ENCODE measurements at places on chromosomes 13 and 19.
A peak's percentile ranks its signal among the peaks of the same experiment; 100 is the strongest.

GRCh38 chr19:40616941-40617340 lies 15.8 kb downstream of the LTBP4 start:
- DNase-seq, result no peak

DNA sequence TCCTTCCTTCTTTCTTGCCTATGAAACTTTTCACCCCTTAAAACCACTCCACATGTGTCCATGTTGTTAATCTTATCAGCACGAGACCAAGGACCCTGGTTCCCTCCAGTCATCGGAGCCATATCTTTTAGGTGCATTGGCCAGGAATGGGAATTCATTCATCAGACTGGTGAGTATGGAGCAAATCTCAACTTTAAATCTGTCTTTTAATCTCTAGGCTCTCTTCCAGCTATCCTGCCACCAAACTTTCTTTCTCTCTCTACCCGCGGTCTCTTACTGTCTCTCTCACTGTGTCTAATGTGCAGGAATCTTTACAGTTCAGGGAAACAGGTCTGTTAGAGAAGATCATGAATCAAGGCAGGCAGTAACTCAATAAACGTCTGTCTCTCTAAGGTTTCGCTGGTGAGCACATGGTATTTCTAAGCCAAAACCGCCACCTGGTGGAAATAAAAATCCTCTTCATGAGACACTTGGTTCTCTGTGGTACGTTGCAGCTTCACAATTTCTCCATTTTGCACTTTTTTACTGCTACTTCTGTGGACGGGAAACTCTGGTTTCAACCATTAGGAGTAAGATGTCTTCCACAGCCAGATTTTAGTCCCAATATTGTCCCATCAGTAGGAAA lies 16.1 kb downstream of the LGALS16 start:
- DNase-seq, result peak; percentile 36

GRCh38 chr13:23344931-23345595 lies 88.4 kb downstream of the SACS start:
- no peak for DNase-seq

GRCh38 chr13:34913040-34913439 lies 29.0 kb upstream of the NBEA start:
- DNase-seq, result peak; percentile 22

DNA sequence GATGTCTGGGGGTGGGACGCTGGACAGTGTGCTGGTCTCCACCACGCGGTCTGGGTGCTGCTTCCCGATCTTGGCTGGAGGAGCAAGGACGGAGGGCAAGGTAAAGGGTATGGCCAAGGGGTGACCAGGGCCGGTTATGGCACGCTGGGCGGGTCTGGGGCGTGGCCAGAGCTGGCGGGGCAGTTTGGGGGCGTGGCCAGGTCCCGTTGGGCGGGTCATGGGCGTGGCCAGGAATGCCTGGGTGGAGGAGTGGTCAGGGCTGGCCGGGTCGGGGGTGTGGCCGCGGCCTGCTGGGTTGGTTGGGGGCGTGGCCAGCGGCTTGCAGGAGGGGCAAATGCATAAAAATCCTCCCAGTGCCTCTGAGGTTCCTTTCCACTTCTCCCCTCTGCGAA lies 19.2 kb downstream of the GPX4 start:
- DNase-seq, result peak; percentile 54

GRCh38 chr13:30835442-30835841 lies 70.6 kb upstream of the MEDAG start:
- DNase-seq, result no peak

- peak; percentile 76 for DNase-seq
Observed at GRCh38 chr13:99228737-99229691, 28.4 kb downstream of the UBAC2 start.

GRCh38 chr19:5154799-5155426 lies 185.7 kb downstream of the PTPRS start:
- no peak for DNase-seq

GRCh38 chr19:40641281-40641680 lies 40.1 kb downstream of the LTBP4 start:
- no peak for DNase-seq

- no peak for DNase-seq
Observed at GRCh38 chr19:13104848-13105711, 2.4 kb upstream of the LYL1 start.

DNA sequence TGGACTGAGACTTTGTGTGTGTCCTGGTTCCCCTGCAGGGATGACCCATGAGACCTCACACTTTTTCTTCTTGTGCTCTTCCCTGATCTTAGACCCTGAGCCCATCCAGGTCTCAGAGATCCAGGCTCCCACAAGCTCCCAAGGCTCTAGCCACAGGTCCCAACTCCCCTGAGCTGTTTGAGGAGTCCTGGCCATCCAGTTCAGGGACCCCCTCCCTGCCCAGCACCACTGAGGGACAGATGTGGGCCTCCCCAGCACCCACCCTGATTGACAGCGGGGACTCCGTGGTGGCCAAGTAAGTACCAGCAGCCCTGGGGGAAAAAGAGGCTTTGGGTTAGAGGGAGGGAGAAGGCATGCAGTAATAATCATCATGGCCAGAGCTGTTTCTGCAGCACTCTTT lies 1.7 kb downstream of the PROSER3 start:
- DNase-seq, result no peak

DNA sequence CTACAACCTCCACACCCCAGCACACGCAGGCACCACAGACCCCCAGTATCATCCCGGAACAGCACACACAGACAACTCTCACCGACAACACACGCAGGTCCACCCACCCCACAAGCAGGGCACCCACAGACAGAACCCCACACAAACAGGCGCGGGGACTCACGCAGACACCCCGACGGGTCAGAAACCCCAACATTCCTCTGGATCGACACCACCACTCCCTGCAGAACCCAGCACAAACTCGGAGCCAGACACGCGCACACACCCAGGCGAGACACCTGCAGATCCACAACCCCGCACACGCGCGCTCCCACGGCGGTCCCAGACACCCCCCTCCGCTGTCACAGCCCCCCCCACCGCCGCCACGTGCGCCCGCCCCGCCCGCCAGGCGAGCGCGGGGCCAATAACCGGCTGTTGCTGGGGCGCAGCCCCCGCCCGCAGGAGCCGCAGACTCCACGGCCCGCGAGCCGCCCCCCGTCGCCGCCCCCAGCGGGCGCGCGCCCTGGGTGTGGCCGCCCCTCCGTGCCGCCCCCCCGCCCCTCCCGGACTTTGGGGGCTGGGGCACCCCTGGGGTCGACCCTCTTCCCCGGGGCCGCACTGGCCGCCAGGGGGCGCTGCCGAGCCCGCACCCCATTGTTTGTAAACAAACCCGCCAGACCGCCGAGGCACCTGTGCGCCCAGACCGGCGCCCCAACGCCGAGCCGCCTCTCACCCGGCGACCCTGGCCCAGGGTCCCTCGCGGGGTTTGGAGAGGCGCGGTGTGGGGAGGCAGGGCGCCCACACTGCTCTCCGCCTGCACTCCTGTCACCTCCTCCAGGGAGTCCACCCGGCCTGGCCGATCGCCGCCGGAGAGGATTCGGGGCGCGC lies 712 bp downstream of the BBC3 start:
- DNase-seq, result peak; percentile 64

DNA sequence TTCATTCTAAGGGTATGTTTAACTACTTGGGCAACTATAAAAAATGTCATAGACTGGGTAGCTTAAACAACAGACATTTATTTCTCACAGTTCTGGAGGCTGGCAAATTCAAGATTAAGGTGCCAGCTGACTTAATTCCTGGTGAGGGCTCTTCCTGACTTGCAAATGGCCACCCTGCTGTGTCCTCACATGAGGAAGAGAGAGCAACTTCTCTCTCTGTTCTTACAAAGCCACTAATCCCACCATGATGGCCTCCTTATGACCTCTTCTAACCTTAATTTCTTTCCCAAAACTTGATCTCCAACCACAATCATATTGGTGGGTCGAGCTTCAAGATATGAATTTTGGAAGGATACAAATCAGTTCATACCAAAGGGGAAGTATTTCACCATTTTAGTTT lies 399.0 kb downstream of the DCT start:
- no peak for DNase-seq

- peak; percentile 96 for DNase-seq
Observed at GRCh38 chr19:13163609-13164342, 13.6 kb downstream of the IER2 start.

- DNase-seq, result no peak
Observed at GRCh38 chr13:33016414-33017322, at the start of gene KL. Gene KL, plus strand, starts transcription at chr13:33016423. Its CDS starts 18 bp downstream, at chr13:33016441.

Data from HT1080 (cell line).